NCI-H1092 (cell line): ENCODE measurements at places on chromosomes 13 and 19.
A peak's percentile ranks its signal among the peaks of the same experiment; 100 is the strongest.

GRCh38 chr13:28541966-28542365 lies 47.0 kb upstream of the FLT1 start:
- DNase-seq = no peak

- no peak for DNase-seq
Observed at GRCh38 chr19:7242601-7243258, 51.5 kb downstream of the INSR start.

DNA sequence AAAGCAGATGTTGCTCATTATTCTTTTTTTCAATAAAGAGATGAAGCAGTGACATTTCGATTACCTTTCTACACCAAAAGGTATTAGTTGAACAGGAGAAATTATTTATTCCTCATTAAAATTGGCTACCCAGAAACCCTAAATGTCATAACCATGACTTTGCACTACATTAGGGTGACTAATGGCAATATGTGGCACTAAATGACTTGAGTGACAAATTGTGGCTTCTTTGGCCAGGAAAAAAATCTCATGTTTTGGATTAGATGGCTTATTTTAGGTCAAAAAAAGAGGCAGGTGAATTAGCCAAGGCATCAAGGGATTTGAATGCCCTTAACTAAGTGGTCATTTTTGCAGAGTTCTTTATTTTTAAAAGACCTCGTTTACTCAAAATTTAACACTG lies 353.9 kb downstream of the NDFIP2 start:
- no peak for DNase-seq

DNA sequence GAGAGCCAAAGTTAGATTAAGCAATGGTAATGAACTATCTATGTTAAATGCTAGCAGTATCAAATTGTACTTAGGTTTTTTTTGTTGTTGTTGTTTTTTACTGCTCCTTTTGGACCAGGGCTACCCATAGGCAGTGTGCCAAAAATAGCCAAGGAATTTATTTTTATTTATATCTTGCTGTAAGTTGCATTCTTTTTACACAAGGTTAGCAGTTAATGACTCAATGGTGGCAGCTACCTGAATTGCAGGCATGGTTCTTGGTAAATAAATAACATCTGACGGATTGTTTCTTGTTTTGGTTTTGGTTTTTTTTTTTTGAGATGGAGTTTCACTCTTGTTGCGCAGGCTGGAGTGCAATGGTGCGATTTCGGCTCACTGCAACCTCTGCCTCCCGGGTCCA lies 194.8 kb upstream of the TSC22D1 start:
- no peak for DNase-seq

DNA sequence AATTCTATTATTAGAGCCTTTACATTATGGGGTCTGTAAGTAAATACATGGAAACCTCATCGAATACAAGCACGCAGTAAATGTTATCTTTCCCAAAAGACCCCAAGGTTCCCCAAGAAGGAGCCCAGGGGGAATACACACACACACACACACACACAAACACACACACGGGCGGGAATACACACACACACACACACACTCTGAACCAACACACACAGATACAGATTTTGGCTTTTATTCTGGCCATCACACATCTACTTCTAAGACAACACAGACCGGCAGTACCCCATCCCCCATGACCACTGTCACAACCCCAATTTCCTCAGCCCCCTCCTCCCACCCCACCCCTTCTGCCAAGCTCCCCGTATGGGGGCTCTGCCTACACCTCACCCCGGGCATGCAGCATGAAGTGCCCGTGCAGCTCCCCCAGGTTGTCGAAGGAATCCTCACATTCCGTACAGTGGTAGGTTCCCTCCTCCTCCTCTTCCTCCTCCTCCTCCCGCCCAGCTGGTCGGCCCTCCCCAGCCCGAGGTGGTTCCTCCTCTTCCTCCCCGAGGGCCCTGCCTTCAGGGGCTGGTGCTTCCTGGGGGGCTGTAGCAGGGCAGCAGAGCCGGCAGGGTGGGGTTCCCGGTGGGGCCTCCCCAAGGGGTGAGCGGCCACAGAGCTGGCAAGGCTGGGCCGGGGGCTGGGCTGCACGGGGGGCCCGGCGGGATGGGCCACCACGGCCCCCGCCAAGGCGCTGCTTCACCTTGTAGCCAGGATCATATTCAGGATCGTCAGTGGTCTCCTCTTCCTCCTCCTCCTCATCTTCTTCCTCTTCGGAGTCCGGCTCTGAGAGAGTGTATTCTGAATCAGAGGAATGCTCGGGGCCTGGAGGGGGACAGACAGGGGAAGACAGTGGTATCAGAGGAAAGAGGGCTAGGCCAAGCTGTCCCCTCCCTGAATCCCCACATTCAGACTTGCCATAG lies 4.4 kb upstream of the SRRM5 start:
- no peak for DNase-seq

DNA sequence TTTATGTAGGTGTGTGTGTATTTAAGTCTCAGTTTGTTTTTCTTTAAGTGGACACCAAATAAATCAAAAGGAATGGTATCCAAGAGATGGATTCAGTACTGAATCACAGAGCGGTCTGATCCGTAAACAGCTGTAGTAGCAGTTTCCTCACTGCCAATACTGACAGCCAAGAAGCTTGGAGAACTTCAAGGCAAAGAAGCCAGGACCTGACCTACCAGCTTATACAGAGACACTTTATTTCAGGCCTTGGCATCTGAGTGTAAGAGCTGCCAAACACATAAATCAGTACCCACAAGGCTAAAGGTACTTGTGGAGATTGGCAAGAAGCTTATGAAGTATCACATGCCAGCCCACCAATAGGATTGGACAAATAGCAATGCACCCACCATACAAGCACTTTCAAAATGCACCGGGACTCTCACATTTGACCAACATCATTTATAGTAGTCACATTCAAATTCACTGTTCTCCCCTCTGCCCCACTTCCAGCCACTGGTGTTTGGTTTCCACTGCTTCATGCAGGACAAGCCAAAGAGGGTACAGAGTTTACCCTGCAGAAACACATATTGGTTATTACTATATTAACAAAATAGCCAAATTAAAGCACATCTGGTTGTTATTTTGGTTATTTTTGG lies 357.9 kb downstream of the KLF12 start:
- no peak for DNase-seq

- peak; percentile 21 for DNase-seq
Observed at GRCh38 chr19:1446713-1447481, 3.0 kb upstream of the APC2 start.

DNA sequence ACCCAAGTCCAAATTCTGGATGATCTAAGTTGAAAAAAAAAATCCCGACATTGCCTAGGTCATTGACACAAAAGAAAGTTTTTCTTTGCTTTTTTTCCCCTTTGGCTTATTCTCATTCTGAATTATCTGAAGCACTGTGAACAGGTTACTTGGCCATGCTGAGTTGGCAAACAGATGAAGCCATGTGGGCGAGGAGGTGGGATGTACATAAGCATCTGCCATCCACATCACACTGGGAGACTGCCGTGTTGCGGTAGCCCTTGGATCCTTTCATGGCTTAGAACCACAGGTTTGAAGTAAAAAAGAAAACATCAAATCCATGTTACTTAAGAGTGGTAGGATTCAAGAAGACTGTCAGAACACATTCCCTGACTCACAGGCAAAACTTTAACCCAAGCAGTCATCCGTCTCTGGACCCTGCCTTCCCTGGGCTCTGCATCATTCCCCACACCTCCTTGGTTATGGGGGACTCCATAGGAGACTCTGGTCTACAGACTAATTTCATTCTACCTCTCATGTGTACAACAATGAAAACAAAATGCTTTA lies 242.5 kb upstream of the SERP2 start:
- DNase-seq = no peak

DNA sequence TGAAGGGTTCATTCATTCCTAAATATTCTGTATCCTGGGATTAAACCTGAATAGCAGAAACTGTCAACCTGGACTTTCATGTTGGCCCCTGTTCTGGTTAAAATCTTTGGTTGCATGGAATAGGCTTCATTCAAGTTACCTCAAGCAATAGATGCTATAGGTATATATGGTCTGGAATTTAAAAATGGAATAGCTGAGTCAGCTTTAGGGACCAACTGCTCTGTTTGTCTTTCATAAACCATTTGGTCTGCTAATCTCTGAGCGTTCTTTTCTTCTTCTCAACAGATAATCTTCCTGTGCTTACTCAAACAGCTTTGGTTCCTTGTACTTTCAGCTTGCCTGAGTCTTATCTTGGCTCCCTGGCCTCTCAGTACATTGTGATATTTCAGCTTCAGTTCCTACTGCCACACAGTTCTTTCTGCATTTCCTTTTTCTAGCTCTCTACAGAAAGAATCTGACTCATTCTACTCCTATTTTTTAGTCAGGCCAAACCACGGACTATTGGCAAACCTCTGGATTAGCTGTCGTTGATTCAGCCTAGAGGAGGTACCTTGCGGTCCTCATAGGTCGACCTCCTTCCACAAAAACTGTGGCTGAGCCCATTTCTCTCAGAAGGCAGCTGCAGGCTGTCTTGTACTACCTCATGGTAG lies 35.9 kb upstream of the MAB21L1 start:
- no peak for DNase-seq

DNA sequence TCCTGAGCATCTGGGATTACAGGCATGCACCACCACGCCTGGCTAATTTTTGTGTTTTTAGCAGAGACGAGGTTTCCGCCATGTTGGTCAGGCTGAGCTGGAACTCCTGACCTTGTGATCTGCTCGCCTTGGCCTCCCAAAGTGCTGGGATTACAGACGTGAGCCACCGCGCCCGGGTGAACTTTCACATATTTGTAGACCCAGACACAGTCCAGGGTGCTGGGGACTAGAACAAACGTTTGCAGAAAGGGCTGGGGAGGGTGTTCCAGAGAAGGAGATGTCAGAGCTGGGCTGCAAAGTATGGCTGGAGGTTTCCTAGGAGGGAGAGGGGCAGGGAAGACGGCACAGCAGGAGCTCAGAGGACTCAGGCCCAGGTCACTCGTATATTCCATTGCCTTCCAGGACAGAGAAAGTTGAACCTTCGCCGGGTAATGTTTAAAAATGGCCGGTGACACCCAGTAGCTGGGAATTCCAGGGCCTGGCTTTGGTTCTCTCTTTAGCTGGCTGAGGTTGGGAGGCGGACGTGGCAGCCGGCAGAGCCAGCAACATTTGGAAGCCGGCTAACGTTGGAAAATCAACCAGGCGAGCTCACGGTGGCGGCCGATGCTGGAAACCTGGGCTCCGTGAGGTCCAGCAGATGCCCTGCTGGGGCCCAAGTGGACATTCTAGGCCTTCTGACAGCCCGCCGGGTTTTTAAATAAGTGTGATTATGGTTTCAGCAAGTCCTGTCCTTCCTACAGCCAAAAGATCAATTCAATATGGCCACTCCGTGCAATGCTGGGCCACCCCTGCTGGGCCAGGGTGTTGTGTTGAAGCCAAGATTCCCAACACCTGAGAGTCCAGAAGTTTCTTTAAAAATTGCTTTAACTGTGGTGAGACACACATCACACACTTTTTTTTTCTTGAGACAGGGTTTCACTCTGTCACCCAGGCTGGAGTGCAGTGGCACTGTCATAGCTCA lies 41.5 kb downstream of the NFIC start:
- no peak for DNase-seq

DNA sequence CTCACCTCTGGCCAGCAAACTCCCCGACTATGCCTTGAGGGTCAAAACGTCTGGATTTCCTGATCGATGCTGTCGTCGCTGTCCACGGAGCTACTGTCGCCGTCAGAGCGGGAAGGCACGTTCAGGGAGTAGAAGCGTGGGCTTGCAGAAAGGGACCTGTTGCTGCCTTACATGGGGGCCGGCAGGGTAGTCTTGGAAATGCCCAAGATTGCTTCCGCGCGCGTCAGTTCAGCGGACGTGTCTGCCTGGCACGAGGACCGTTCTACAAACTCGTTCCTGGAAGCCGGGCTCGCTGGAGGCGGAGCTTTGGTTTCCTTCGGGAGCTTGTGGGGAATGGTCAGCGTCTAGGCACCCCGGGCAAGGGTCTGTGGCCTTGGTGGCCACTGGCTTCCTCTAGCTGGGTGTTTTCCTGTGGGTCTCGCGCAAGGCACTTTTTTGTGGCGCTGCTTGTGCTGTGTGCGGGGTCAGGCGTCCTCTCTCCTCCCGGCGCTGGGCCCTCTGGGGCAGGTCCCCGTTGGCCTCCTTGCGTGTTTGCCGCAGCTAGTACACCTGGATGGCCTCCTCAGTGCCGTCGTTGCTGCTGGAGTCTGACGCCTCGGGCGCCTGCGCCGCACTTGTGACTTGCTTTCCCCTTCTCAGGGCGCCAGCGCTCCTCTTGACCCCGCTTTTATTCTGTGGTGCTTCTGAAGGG lies 15.4 kb downstream of the RB1 start:
- no peak for DNase-seq

DNA sequence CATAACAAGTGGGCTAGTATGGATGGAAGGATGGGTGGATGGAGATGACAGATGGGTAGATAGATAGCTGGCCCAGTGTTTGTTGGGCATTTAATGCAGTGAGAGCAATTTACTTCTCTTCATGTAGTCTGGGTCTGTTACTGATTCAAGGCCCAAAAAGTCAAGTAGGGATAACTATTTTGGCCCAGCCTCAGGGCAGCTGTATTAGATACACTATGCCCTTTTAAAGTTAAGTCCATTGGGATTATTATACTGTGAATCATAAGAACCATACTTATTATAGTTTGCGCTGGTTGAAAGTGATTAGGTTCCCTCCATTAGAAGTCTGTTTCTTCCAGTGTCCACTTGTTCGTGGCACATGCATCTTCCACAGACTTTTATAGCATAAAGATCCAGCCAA lies 4.7 kb downstream of the ITGBL1 start:
- DNase-seq = no peak

DNA sequence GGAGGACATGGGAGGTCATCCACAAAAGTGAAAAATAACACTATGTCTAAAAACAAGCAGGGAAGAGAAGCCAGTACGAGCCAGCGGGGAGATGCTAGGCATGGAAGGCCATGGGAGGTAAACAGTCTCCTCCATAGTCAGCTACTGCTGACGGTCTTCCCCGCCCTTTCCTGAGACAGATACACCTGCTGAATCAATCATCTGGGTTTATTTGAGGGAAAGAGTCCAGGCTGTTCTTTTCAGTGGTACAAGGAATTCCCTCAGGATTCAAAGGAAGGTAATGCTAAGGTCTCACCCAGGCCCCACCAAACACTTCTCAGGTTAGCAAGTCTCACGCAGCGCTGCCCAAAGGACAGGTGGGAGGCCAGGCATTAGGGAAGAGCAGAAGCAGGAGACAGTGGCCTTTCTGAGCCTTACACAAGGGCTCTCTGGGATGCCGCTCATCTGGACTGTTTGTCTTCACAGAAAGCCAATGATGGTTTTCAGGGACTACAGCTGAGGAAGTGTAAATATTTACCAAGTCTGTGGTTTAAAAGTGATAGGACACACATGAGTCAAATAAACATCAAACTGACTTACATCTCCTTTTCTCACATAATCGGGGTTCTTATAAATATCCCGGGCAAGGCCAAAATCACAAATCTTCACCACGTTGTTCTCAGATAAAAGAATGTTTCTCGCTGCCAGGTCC lies 173.9 kb downstream of the FLT1 start:
- no peak for DNase-seq

- DNase-seq = no peak
Observed at GRCh38 chr13:41203810-41204209, 9.4 kb upstream of the KBTBD7 start.
